ENCODE measurements at places on chromosomes 4 and X.

GRCh38 chrX:108453841-108454240 lies 14.2 kb downstream of the COL4A5 start:
- no peak for DNase-seq

DNA sequence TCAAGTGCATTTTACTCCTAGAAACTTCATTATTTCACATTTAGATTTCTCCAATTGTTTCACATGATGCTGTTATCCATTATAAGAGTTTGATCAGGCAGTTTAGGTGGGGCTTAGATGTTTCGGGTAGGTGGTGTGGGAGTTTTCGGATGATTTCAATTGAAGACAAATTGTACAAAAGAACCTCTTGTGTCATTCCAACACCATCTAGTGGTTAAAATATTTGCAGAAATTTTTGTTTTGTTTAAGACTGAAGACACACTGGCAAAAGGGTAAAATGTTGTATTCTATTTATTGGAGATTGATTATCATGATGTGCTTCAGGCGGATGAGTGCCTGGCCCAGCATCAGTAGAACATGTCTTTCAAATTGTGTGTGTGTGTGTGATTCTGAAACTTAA lies 212.7 kb downstream of the SH3BGRL start:
- no peak for DNase-seq

- no peak for DNase-seq
These were observed 1969.3 kb downstream of the PCDH7 start for GRCh38 chr4:32689518-32689917.

GRCh38 chr4:38099908-38100407 lies 139.8 kb downstream of the PTTG2 start:
- DNase-seq = no peak

DNA sequence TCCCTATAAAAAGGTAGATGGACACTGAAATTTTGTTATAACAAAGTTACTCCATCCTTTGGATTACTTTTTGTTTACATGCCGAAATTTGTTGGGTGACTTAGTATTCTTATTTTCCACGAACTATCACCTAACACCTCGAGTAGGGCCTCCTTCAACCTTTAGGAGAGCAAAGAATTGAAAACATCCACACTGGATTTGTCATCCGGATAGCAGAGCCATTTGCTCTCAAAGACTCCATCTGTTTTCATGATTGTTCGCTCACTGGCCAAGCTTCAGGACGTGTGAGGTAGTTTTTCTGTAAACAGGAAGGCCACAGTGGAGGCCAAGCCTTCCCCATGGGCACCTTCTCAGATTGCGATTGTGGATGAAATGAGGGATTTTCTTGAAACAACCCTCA lies at the start of gene ADAD1:
ADAD1 (plus strand) TSS at position 301 of the 400 bp plus-strand sequence. CDS start 1,059 bp downstream, outside the sequence.
- no peak for DNase-seq

GRCh38 chr4:74044677-74045076 lies 6.2 kb upstream of the CXCL3 start:
- no peak for DNase-seq

DNA sequence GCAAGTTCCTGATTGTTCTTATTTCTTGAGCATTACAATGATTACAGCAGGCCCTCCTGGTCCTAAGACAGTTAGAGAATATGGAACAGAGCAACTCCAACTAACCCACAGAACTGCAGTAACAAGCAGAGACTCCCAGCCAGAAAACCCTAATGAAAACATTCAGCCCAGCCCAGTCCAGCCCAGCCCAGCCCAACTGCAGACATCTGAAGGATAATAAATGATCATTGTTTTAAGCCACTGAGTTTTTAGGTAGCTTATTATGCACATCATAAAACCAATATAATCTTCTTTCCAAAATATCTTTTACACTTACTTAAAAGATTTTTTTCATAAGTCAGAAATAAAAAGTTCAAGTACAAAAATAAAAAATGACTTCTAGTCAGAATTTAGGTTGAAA lies 51.3 kb downstream of the SPOCK3 start:
- no peak for DNase-seq

DNA sequence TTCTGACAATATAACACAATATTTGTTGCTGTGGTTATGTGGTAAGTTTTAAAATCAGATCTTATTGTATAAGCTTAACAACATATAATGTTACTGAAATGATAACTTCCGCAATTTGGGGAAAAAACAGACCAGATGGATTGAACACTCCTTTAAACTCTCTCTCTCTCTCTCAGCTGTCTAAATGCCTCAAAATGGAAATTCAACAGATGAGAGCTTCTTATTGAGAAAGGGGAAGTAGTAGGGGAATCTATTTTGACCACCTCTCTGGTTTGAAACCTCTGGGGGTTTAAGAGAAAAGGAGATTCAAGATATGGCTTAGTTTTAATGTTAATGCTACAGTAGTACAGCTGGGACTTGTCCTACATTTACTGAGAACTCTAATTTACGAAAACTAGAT lies 40.3 kb downstream of the DMD start:
- no peak for DNase-seq

DNA sequence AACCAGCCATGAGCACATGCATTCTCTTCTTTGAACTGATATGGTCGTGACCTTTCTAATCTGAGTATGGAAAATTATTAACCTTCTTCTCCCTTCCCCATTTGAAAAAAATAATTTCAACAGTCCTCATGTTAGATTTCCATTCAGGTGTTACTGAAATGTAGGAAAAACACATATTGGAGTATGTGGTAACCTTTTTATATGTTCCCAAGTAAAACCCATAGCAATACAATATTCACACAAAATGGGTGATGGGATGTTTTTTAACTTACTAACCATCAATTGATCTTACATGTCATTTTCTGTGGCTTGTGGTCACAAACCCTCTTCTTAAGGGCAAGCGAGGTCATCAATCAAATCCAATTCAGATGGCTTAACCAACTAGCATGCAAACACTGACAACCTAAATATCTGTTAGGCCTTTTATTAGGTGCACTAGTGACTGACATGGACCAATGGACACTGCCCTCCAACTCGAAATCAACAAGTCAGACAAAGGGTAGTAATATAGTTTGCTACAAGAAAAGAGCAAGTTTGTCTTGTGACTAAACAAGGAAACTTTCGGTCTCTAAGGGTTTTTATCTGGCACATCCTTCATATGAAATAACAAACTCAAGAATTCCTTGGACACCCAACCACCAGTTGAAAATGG lies 74.3 kb downstream of the CAMK2D start:
- DNase-seq = no peak

DNA sequence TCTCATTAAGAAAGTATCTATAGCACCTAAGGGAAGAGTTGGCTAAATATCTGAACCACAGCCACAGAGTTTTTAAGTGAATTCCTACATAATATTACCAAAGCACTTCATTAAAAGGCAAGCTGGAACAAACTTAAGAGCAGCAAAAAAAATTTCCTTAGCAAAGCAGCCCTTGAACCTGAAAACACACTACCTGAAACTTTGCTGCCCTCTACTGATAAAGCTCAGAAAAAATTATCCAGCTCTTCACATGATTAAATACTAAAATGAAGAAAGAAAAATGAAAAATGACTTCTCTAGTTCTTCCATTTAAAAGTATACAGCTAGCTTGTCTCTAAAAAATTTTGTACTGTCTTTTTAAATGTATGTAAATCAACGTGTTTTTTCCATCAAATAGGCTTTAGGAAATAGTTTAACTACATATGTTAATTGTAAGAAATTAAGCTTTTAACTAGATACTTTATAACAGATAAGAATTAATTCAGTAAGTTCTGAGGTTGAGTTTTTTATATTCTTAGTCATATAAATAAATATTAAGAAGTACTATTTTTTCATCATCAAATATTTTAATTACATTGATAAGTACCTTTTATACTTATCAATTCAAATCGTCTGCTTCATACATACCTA lies 156.1 kb downstream of the STPG2 start:
- no peak for DNase-seq

- no peak for DNase-seq
These were observed 346.4 kb downstream of the ZNF674 start for GRCh38 chrX:46198858-46199257.

- no peak for DNase-seq
These were observed 13.2 kb downstream of the TAPT1 start for GRCh38 chr4:16213121-16213520.

DNA sequence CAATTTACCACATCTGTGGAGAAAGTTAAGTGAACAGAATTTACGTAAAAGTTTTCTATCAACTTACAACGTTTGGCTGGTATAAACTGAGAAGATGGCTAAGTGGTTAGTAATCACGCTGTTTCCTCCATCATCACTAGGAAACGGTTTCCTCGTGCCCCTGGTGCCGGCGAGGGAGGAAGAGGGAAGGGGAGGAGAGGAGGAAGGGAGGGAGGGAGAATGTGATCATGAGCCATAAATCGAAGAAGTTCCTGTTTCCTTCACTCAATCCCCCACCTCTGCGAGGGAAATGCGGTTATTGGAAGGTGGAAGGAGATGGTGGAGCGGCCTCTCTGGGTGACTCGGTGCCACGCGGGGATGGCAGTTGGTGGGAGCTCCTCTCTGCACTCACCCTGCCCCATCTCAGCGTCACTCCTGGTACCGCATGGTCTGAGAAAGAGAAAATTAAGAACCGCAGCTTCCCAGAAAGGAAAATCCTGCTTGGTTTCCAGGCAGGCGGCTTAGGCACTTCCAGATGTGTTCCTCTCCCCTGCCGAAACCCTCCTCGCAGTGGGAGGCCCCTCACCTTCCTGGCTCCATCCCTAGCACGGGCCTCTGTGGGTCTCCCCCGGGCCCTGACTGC lies 216.8 kb downstream of the AFAP1 start:
- peak; percentile 46 for DNase-seq

GRCh38 chr4:174983128-174983750 lies 65.1 kb downstream of the ADAM29 start:
- DNase-seq = no peak

Data from femur (tissue), 1 donor.